Activated T-cell treated with anti-CD3 and anti-CD28 coated beads, Interleukin-2, amount 50 U/mL, for 4 hours (primary cell): ENCODE measurements at places on chromosomes 16 and 17.

GRCh38 chr16:88491560-88492310, 38.7 kb downstream of the ZFPM1 start:
- DNase-seq, result no peak

DNA sequence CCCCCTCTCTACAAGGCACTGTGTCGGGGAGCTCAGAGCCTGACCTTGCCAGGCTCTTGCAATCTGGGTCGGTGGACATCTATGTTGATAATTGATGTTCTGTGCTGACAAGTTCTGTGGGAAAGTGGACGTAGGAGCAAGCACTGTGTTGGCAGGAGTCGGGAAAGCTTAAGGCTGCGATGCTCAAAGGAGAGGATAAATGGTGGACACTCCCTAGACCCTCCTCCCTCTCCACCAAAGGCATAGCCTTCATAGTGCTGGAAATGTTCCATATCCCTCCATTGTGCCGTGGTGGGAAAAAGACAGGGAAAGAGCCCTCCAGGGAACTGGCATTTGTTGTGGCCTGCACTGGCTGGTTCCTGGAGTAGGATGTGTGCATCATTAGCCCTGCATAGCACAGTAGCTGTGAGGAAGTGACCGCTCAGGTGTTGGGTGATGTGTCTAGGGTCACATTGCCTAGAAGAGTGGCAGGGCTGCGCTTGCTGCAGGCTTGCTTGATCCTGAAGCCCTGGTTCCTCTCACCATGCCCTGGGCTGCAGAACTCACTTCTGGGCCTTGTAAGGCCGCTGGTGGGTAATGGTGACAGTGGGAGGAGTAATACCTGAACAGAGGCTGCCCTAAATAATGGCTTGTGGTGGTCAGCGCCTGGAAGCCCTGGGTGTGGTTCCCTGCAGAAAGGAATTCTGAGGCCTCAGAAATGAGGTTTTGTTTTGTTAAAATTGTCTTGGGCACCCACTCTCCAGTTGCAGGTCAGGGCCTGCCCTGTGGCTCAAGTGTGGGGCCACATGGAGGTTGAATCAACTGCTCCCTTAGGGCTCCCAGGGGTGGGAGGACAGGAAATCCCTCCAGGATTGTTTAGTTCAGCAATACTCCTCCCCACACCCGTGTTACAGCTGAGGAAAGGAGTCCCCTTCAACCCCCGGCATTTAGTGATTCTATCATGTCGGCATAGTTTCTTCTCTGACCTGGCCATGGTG, 62.6 kb downstream of the KSR1 start:
- no peak for DNase-seq

DNA sequence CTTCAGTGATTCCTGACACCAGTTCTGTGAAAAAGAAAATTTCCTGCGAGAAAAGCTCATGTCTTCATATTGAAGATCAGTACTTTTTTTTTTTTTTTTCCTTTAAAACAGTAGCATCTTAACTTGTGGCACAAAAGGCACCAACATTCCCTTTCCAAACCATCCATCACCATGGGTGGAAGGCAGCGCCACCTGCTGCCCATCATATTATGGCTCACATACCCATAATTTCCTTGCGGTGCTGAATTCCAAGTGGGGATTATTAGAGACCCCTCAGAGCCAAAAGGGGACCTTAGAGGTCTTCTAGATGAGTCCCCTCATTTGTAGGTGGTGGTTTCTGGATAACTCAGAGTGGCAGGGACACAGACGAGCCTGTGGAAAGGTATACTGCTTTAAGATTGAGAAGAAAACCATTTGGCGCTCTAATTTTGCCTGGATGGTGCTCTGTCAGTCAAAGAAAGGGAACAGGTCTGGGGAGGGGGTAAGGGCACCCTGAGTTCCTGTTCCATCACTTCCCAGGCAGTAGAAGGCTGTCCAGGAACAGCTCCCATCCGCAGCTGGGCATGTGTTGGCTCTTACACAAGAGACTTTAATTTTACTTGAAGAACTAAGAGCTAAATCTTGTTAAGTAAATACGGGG, 7.9 kb upstream of the SOST start:
- peak; percentile 55 for DNase-seq

- no peak for DNase-seq
Observed at GRCh38 chr17:1646199-1646875, 805 bp upstream of the SCARF1 start.
